RWPE1 (cell line): ENCODE measurements at places on chromosomes 5 and 9.
A peak's percentile ranks its signal among the peaks of the same experiment; 100 is the strongest.

DNA sequence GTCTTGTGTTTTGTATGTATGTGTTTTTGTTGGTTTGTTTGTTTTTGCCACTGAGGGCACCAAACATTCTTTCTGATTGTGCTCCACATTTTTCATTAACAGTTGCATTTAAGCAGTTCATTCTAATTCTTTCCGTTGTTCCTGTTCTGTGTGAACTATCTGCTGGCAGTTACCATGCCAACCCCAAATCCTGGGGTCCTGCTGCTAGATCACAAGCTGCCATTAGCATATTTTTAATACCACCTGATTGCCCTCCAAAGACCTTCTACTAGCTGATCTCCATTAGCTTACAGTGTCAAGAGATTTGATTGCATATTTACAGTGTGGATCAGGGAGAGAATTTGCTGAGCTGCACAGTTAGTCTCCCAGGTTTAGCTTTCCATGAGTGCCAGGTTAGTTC, 40.6 kb upstream of the STARD4 start:
- no peak for DNase-seq

- no peak for DNase-seq
Measured at GRCh38 chr5:107783551-107783950, 112.8 kb upstream of the EFNA5 start.

DNA sequence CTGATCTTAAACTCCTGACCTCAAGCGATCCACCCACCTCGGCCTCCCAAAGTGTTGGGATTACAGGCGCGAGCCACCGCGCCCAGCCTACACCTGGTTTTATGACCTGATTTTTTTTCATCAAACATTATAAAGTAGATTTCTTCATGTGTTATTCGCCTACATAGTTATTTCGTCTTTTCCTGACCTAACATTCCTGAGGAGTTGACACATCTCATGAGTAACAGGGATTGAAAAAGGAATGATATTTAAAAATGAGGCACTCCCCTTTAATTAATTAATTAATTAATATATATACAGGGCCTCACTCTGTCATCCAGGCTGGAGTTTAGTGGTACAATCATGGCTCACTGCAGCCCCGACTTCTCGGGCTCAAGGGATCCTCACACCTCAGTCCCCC, 20.2 kb upstream of the MTMR12 start:
- DNase-seq = peak; percentile 79

GRCh38 chr5:149514512-149514911, 36.7 kb downstream of the CSNK1A1 start:
- no peak for DNase-seq
